Activated naive CD8-positive, alpha-beta T cell treated with anti-CD3 and anti-CD28 coated beads for 36 hours (primary cell): ENCODE measurements at places on chromosomes 16 and 17. TPM values are rescaled to one million over a fixed set of nuclear protein-coding genes. Genes with fewer than 3 reads are reported as not detected.
A peak's percentile ranks its signal among the peaks of the same experiment; 100 is the strongest.

TMEM204 gene
- total RNA-seq, result 23.7 TPM

SGCA gene
- total RNA-seq, result 0.38 TPM

GRCh38 chr16:51939378-51939871 lies 607.5 kb downstream of the TOX3 start:
- DNase-seq, result no peak
- no peaks in the 10 kb centered on the region for H3K27me3 ChIP-seq
- H3K4me1 ChIP-seq, result no peaks in the 10 kb centered on the region
- no peaks in the 10 kb centered on the region for H3K36me3 ChIP-seq
- H3K27ac ChIP-seq, result no peak overlapping the region

DNA sequence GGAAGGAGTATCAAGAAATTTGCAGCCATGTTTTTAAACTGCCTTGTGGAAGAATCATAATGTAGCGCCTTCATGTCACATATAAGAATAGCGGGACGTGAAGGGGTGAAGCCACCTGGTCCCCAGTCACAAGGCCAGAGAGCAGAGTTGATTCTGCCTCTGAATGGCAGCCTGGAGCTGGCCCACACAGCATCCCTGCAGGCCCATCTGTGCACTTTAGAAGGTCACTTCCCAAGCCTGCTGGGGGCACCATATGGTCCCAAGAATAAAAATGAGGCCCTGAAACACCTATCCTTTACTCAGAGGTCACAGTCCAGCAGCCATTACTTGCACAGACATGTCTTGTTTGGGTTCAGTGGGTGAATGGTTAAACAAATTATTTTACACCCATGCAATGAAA lies 15.0 kb downstream of the CD300E start:
- DNase-seq, result no peak
- H3K4me1 ChIP-seq, result peaks cover 11% of the 10 kb centered on the region
- H3K36me3 ChIP-seq, result no peaks in the 10 kb centered on the region

DNA sequence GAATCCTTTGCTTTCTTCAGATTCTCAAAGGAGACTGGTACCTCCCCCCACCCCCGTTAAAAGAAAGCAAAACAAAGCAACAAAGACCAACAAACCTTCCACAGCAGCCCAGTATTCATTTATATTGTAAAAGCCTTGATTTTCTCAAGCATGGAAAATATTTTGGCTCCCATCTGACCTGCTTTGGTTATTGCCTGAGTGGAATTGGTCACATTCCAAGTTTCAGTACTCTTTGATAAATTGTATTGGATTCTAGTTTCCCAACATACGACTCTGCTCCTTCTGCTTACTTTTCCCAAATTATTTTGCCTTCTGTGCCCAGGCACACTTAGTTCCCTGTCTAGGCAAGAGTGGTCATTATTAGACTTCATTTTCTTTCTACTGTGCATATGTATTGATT lies 1.3 kb downstream of the ABCC11 start:
- no peaks in the 10 kb centered on the region for H3K27me3 ChIP-seq
- H3K36me3 ChIP-seq, result peaks cover 7% of the 10 kb centered on the region
- H3K27ac ChIP-seq, result no peak overlapping the region
- H3K4me3 ChIP-seq, result peak overlapping the region; percentile 89

DNA sequence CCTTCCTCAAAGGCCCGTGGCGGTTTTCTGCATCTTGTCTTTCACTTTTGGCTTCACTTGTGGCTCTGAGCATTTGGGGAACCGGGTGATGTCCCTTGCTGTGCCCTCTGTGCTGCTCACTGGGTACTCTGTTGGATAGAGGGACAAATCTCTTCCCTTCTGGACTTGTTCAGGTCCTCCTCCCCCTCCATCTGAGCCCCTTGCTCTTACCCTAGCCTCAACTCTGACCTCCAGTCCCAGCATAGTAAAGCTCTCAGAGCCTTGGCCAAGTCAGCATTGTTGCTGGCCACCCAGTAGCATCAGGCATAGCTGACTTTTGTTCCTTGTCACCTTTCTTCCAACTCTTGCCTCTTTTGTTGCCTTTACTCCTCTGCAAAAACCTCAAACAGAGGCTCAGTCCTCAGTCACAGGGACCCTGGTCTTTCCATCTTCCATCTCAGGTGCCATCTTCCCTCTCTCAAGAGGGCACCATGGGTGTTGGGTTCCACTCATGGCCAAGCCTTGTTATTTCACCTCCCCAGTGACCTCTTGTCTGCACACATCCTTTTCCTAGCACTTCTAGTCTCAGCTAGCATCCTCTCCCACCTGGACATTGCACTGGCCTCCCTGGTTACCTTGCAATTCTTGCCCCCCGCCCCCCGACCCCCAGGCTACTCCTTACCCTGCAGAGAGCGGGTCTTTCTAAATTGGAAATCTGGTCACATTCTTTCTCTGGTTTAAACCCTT lies 393 bp upstream of the PSMB10 start:
- peak overlapping the region; percentile 100 for H3K27ac ChIP-seq
- H3K4me3 ChIP-seq, result peak overlapping the region; percentile 100
- DNase-seq, result peak; percentile 81

DNA sequence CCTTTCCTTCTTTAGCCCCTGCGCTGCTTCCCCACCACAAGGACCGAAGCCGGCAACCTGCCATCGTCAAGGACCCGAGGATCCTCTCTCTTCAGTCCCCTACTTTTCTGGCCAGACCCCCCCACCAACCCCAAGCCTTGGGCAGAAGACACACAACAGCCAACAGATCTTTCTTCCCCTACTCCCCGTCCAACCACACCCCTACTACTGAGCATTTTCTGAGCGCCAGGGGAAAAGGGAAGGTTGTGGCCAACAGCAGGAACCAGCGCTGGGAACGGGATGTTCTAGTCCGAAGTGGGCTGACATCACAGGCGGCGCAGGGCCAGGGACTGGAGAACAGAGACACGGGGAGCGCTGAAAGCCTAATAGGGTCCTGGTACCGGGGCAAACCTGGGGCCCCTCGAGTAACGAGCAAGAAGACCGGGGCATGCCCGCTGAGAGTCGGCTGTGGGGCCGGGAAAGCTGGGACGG lies 528 bp downstream of the PER1 start:
- peak; percentile 55 for DNase-seq
- no peaks in the 10 kb centered on the region for H3K27me3 ChIP-seq
- H3K36me3 ChIP-seq, result peaks cover 19% of the 10 kb centered on the region
- H3K27ac ChIP-seq, result no peak overlapping the region
- peaks cover 43% of the 10 kb centered on the region for H3K4me1 ChIP-seq

GRCh38 chr17:48238933-48239602 lies 131.5 kb downstream of the SNX11 start:
- peaks cover 43% of the 10 kb centered on the region for H3K4me1 ChIP-seq
- H3K4me3 ChIP-seq, result no peak overlapping the region
- no peak overlapping the region for H3K27ac ChIP-seq
- H3K27me3 ChIP-seq, result no peaks in the 10 kb centered on the region
- peaks cover 21% of the 10 kb centered on the region for H3K36me3 ChIP-seq

DNA sequence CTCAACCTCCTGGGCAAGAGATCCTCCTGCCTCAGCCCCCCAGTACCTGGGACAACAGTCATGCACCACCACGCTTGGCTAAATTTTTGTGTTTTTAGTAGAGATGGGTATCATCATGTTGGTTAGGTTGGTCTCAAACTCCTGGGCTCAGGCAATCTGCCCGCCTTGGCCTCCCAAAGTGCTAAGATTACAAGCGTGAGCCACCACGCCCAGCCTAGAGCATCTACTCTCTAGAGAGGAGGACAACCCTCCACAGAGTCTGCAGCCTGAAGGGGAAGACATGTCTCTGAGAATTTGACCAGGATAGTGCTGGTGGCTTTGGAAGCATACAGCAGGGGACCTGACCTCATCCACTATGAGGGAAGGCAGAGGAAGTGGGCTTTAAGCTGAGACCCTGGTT lies 4.7 kb upstream of the GRB2 start:
- no peak overlapping the region for H3K27ac ChIP-seq
- peaks cover 25% of the 10 kb centered on the region for H3K4me1 ChIP-seq
- no peak for DNase-seq
- no peaks in the 10 kb centered on the region for H3K27me3 ChIP-seq

DNA sequence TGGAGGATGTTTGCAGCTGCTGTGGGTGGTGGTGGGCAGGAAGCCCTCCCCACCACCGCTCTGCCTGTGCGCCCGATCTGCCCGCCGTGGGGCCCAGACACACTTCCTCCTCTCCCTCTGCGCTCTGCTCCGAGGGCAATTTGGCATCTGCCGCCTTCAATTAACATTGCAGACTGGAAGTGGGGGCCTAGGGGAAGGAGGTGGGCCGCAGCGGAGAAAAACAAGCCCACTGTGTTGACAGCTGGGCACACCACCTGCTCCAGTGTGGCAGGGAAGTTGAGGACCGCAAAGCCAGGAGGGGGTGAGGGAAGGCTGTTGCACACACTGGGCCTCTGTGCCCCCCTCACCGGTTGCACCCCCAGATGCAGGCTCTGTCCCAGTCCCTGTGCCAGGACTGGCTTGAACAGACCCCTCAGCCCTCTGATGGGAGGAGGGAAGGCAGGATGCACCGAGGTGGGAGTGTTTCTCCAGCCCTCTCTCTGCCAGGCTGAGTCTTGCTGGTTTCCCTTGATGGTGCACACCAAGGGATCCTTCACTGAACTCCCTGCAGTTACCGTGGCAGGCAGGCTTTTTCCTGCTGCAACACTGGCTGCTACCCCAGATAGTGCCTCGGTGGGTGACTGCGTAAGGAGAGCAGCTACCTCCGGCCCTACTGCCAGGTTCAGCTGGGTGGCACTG lies 72.8 kb upstream of the MED9 start:
- peak overlapping the region; percentile 75 for H3K27ac ChIP-seq
- H3K27me3 ChIP-seq, result no peaks in the 10 kb centered on the region
- H3K36me3 ChIP-seq, result no peaks in the 10 kb centered on the region
- no peak overlapping the region for H3K4me3 ChIP-seq
- DNase-seq, result peak; percentile 39

DNA sequence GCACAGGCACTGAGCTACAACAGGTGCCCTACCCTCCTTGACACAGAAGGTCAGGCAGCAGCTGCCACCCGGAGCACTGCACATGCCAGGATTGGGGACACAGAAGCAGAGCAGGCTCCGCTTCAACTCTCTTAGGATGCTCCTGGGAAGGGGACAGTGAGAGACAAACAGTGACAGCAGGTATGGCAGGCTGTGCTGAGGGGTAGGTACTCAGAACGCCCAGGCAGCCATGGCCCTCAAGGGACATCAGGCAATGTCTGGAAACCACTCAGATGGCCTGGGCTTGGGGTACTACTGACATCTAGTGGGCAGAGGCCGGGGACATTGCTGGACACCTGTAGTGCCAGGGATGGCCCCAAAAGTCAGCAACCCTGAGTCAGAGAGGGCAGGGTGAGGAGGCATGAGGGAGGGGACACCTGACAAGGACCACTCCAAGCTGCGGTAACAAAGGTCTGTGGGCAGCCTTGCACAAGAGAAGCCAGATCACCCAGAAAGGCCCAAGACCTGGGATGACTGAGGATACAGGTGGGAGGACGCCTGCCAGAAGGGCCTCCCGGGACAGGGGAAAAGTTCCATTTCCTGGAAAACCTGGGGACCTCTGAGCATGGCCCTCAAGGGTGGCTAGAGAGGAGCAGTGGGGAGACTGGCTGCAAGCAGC lies 21.2 kb downstream of the PEMT start:
- H3K27ac ChIP-seq, result no peak overlapping the region
- no peaks in the 10 kb centered on the region for H3K36me3 ChIP-seq
- DNase-seq, result no peak
- H3K27me3 ChIP-seq, result no peaks in the 10 kb centered on the region
- H3K4me1 ChIP-seq, result no peaks in the 10 kb centered on the region

GRCh38 chr17:4519361-4519788 lies 20.7 kb downstream of the SPNS2 start:
- no peak overlapping the region for H3K27ac ChIP-seq
- no peaks in the 10 kb centered on the region for H3K4me1 ChIP-seq
- H3K27me3 ChIP-seq, result no peaks in the 10 kb centered on the region

- H3K4me1 ChIP-seq, result peaks cover 26% of the 10 kb centered on the region
- no peaks in the 10 kb centered on the region for H3K27me3 ChIP-seq
- H3K4me3 ChIP-seq, result no peak overlapping the region
- no peak overlapping the region for H3K27ac ChIP-seq
- DNase-seq, result no peak
- peaks cover 2% of the 10 kb centered on the region for H3K36me3 ChIP-seq
Observed at GRCh38 chr17:57666201-57666870, 78.8 kb downstream of the CCDC182 start.

DNA sequence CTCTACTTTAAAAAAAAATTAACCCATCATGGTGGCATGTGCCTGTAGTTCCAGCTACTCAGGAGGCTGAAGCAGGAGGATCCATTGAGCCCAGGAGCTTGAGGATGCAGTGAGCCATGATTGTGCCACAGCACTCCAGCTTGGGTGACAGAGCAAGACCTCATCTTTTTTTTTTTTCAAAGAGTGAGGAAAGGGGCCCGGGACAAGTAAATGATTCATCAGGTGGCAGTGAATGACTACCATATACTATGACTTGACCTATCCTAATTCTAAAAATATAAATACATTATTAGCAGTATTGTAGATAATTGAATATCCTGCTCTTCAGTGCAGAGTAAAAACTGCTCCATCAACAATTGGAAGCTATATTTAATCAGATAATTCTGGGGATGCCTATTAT lies 55.3 kb downstream of the CLUH start:
- H3K4me1 ChIP-seq, result peaks cover 38% of the 10 kb centered on the region
- peaks cover 40% of the 10 kb centered on the region for H3K36me3 ChIP-seq
- H3K27ac ChIP-seq, result no peak overlapping the region
- no peaks in the 10 kb centered on the region for H3K27me3 ChIP-seq
- no peak for DNase-seq

GRCh38 chr16:11688520-11688886 lies 20.2 kb downstream of the SNN start:
- peaks cover 19% of the 10 kb centered on the region for H3K4me1 ChIP-seq
- H3K36me3 ChIP-seq, result peaks cover 28% of the 10 kb centered on the region
- H3K27ac ChIP-seq, result no peak overlapping the region
- no peak overlapping the region for H3K4me3 ChIP-seq
- H3K27me3 ChIP-seq, result no peaks in the 10 kb centered on the region
